Gastrocnemius medialis (tissue), 4 donors: ENCODE measurements at places on chromosomes 6 and 20. TPM values are rescaled to one million over a fixed set of nuclear protein-coding genes. Genes with fewer than 3 reads are reported as not detected.

- H3K4me3 ChIP-seq = peak within 1 kb of the TSS; percentile 61
- H3K4me1 ChIP-seq = peaks cover 5% of the 10 kb centered on the region
- H3K36me3 ChIP-seq = no peaks in the 10 kb centered on the region
- no peak for DNase-seq
- H3K27me3 ChIP-seq = peaks cover 52% of the 10 kb centered on the region
Observed at GRCh38 chr6:88165844-88166492, at the start of gene CNR1. Gene CNR1 (minus strand): TSS chr6:88166347. CDS start chr6:88145274, 21,073 bp downstream.

DNA sequence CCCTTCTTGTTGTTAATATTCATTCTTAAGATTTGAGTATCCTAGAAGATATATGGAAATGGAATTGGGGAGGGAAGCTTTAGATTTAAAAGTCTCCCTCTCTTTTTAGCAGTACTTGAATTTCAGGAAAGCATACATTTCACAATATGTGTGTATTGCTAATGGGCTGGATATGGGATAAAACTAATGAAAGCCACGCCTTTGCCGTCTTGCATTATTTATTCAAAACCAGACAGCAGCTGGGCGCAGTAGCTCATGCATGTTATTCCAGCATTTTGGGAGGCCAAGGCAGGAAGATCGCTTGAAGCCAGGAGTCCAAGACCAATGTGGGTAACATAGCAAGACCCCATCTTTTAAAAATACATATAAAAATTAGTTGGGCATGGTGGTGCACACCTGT lies 121.6 kb upstream of the TIAM2 start:
- H3K27ac ChIP-seq = no peak overlapping the region
- no peak for DNase-seq
- H3K27me3 ChIP-seq = no peaks in the 10 kb centered on the region
- no peaks in the 10 kb centered on the region for H3K36me3 ChIP-seq
- peaks cover 44% of the 10 kb centered on the region for H3K4me1 ChIP-seq
- H3K4me3 ChIP-seq = no peak overlapping the region

- no peaks in the 10 kb centered on the region for H3K4me1 ChIP-seq
- no peaks in the 10 kb centered on the region for H3K27me3 ChIP-seq
- no peak overlapping the region for H3K4me3 ChIP-seq
- no peak overlapping the region for H3K27ac ChIP-seq
Observed at GRCh38 chr6:168860987-168861386, 392.7 kb downstream of the THBS2 start.

EYA2 gene
- total RNA-seq = 0.60 TPM

SAMD10 gene
- 1.9 TPM for total RNA-seq

NHSL1 gene
- 0.31 TPM for total RNA-seq

- peaks cover 33% of the 10 kb centered on the region for H3K4me1 ChIP-seq
- DNase-seq = peak; percentile 58
- no peaks in the 10 kb centered on the region for H3K27me3 ChIP-seq
- no peaks in the 10 kb centered on the region for H3K36me3 ChIP-seq
- H3K27ac ChIP-seq = peak overlapping the region; percentile 83
- peak overlapping the region; percentile 77 for H3K4me3 ChIP-seq
Observed at GRCh38 chr6:3457710-3458602, 1.1 kb upstream of the SLC22A23 start.
